Left renal cortex interstitium (tissue), 4 donors: ENCODE measurements at places on chromosomes 2 and 18. TPM values are rescaled to one million over a fixed set of nuclear protein-coding genes. Genes with fewer than 3 reads are reported as not detected.

Gene CGREF1
- polyA plus RNA-seq: 5.4 TPM

DNA sequence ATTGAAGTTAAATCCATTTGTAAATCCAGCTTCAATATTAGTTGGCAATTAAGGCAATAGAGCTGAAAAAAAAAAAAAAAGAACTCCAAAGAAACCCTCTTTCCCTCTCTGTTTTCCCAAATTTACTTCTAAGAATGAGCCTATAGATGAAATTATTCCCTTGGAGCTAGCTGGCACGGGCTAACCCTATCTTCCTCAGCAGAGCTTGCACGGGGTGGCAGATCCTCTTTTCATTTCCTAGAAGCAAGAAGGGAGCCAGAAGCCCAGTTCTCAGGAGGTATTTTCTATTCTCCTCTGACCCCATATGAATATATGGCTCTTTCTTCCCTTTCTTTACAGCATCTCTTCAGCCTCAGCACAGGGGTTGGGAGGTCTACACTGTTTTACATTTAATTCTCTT is 426.0 kb downstream of the TGIF1 start:
- DNase-seq: no peak

Gene MROH2A
- 0.16 TPM for polyA plus RNA-seq

GRCh38 chr18:11078491-11078890 is 70.9 kb downstream of the PIEZO2 start:
- no peak for DNase-seq

- DNase-seq: no peak
Measured at GRCh38 chr2:122960759-122961641, 1064.1 kb upstream of the CNTNAP5 start.

Gene C2orf15
- 9.1 TPM for polyA plus RNA-seq

- DNase-seq: no peak
Measured at GRCh38 chr2:197514754-197515153, 1.1 kb upstream of the MOB4 start.
